ENCODE measurements at places on chromosomes 2 and 18.
A peak's percentile ranks its signal among the peaks of the same experiment; 100 is the strongest.

GRCh38 chr2:113111823-113112287 lies 15.5 kb upstream of the IL1RN start:
- DNase-seq = no peak

- DNase-seq = no peak
Measured at GRCh38 chr2:27707462-27708256, 44.0 kb downstream of the SLC4A1AP start.

GRCh38 chr2:2015646-2016045 lies 271.3 kb upstream of the PXDN start:
- no peak for DNase-seq

- no peak for DNase-seq
Measured at GRCh38 chr2:69629921-69630608, 13.5 kb downstream of the AAK1 start.

DNA sequence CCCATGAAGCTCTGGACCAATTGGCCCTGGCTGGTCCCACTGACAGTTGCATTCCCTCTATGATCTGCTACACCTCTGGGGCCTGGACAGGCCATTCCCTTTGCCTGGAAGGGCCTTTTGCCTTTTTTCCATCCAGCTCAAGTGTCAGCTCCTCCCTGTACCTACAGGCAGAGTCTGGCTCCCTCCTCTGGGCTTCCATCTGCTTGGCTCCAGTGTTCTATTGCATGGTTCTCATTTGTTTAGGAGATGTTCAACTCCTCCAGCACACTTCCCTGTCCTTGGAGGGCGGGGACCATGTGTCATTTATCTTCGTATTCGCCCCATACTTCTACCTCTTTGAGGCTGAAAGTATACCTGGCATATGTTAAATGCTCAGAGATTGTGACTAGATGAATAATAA lies 61.1 kb downstream of the PRKCE start:
- no peak for DNase-seq

DNA sequence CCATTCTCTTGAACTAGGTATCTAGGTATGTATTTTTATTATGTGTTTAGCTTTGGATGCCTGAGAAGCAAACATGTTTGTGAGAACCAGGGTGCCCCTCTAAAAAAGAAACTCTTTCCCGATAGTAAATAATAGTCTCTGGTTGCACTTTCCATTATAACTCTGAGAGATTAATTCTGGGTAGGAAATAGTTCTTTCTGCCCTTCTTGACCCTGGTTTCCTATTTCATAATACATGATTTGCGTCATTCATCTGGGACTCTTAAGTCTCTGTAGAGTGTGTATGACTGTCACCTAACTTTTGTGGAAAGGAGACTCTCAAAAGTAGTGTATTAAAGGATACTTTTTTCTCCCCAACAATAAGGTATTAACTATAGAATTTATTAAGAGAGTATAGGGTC lies 31.5 kb downstream of the ACSL3 start:
- no peak for DNase-seq

- DNase-seq = no peak
Measured at GRCh38 chr18:59685501-59685900, 11.7 kb downstream of the CCBE1 start.

GRCh38 chr18:3923750-3924149 lies 473.8 kb downstream of the TGIF1 start:
- DNase-seq = no peak

DNA sequence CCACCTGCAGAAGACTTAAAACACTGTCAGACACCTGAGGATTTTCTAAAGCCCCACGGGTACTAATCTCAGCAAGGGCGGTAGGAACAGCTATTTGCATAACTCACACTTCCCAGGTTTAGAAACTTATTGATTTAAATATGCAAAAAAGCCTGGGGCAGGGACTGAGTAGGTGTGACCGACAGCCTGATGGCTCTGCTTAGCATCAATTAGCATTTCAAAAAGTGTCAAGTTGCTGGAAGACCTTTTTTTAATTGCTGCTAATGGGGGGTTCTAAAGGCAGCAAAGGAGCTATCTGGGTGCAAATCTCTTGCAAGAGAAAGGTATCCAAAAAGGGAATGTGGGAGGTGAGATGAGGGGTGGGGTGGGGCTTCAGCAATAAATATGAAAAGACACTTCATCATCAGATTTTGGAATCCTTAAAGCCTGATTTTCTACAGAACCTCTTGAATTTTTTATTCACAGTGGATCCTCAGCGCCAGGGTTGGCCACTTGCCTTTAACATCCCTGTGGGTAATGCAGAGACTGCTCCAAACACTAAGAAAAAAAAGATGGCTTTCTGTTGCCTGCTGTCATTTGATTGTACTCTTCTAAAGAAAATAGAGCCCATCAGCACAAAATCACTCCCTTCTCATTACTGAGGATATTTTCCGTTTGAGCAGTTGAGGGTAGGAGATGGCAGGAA lies 121.1 kb upstream of the RMP24 start:
- no peak for DNase-seq

DNA sequence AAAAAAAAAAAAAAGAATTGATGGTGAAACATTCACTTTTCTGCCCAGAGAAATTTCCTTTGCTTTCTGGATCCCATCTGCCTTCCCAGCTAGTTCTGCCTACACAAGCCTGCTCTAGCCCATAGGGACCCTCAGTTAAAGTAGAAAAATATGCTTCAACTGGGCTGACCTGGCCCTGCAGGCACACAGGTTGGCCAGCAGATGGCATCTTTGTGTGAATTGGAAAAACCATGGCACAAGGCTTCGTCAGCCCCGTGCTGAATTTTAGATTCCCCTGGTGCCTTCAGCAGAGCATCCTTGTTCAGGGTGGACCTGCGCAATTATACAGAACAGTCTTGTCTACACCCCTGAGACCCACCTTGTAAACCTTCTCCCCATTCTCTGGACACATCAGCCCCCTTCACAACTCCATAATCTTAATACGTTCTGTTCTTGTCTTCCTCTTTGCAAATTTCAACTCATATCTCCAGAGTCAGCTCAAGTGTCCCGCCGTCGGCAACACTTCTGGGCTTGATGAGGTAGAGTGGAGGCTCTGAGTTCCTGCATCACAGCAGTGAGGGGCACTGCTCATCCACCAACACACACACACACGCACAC lies 114.5 kb downstream of the INSIG2 start:
- peak; percentile 17 for DNase-seq

DNA sequence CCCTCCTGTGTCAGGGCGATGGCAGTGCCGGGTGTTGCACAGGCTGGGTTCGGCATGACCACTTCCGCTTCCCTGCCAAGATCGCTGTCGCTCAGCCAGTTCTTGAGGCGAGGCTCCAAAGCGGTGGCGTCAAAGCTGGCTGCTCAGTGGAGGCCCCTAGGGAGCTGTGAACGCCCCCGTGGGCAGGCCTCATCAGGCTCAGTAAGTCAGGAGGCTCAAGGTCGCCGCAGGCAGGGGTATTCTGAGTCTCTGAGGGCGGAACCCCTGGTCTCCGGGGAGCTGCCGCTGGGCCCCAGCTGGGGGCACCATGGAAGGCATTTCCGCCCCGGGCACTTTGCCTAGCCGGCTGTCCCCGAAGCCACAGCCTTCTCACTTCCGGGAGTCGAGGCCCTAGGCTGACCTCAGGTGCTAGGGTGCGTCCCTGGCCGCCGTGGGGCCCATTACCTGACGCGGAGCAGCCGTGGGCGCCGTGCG lies 210.4 kb downstream of the SOCS6 start:
- DNase-seq = no peak

- no peak for DNase-seq
Measured at GRCh38 chr2:99806758-99807157, 316.9 kb upstream of the REV1 start.

All from GM04504 (cell line).